ENCODE measurements at places on chromosomes 6 and 20. TPM values are rescaled to one million over a fixed set of nuclear protein-coding genes. Genes with fewer than 3 reads are reported as not detected.

- no peak overlapping the region for H3K27ac ChIP-seq
- H3K4me1 ChIP-seq: no peaks in the 10 kb centered on the region
- DNase-seq: no peak
- peaks cover 4% of the 10 kb centered on the region for H3K27me3 ChIP-seq
Measured at GRCh38 chr6:143014764-143015163, 45.9 kb upstream of the AIG1 start.

DNA sequence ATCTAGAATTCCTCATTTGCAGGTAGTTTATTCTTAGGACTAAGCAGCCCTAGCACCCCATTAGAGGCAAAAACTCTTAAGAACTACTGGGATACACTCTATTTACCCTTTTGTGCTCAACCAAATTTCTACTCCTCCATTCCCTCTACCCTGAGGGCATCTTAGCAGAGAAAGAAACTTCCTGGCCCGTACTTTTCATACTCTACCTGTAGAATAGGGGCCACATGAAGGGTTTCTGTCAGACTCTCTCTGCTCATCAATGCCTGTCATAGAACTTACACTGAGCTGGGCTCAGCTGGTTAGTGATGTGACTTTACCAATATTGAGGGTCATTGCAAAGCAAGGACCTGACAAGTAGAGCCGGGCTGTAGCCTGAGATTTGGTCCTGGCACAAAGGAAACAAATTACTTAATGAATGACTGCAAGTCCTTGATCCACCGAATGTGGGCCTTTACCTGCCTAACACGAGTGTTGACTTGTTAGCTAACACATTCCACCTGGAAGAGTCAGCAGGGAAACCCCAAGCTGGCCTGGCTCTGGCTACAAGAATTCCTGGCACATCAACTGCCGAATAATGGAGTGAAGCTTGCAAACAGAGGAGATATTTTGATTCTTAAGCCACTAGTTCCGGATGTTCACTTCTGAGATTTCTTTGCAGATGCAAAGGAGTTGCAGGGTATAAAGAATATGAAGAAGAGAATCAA, 280.5 kb upstream of the JAG1 start:
- H3K4me1 ChIP-seq: no peaks in the 10 kb centered on the region
- DNase-seq: no peak
- no peaks in the 10 kb centered on the region for H3K36me3 ChIP-seq
- H3K4me3 ChIP-seq: no peak overlapping the region

DNA sequence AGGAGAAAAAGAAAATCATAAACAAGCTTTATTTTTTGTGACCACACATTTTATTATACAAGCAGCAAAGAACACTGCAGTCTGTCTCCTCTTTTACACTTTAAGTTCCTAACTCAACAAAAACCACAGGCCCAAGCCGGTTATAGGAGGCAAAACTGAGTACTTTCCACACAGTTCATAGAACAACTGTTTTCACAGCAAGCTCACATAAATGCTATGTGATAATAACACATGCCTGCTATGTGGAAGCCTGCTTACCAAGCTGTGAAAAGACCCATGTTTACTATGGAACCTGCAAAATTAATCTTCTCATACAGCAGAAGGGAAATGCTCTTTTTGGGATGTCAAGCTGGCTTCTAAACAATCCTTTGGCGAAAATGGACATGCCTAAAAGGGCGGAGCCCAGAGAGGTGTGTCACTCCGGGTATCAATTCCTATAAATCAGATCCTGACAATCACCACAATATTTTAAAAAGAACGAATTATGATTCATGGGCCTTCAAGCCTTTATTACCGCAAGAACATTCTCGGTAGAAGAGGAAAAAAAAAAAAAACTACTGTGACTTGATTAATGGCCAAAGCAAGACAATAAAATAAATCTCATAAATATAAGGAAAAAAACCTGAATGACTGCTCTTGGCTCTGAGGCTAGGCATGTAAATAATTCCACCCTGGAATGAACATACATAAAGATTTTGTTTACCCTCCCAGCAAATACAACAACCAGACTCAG, 2.6 kb downstream of the TRERF1 start:
- peak overlapping the region; percentile 91 for H3K4me3 ChIP-seq
- H3K36me3 ChIP-seq: peaks cover 41% of the 10 kb centered on the region
- DNase-seq: no peak
- H3K27me3 ChIP-seq: peaks cover 3% of the 10 kb centered on the region
- peaks cover 56% of the 10 kb centered on the region for H3K4me1 ChIP-seq

Gene PPIL4
- 18.5 TPM for total RNA-seq

Gene DCDC2
- not detected for total RNA-seq

- no peak for DNase-seq
- H3K27me3 ChIP-seq: no peaks in the 10 kb centered on the region
- peaks cover 2% of the 10 kb centered on the region for H3K4me1 ChIP-seq
- no peaks in the 10 kb centered on the region for H3K36me3 ChIP-seq
Measured at GRCh38 chr6:162178266-162178665, 549.3 kb downstream of the PRKN start.

DNA sequence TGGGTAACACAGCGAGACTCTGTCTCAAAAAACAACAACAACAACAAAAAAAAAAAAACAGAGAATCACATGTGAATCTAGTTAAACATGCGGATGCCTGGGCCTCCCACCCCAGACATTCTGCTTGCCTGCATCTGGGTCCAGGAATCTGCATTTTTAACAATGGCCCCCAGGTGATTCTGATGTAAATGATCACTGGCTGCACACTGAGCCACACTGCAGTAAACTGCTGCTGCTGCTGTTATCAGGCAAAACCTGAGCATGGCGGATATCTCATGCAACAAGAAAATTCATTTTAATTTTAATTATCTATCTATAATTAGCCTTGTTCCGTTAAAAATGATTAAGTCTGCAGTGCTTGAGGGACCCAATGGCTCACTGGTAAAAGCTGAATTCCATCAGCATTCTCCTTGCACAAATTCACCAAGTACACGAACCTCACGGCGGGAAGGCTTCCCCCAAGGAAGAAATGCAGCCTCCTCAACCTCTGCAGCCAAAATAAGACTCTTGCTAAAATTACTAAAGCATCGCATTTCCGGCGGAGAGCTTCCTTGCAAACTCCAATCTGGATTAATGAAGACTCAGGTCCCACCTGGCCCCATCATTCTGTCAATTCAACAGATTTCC, 81.6 kb upstream of the SNX9 start:
- peaks cover 9% of the 10 kb centered on the region for H3K36me3 ChIP-seq
- peaks cover 5% of the 10 kb centered on the region for H3K27me3 ChIP-seq
- no peak overlapping the region for H3K4me3 ChIP-seq
- no peak for DNase-seq

Gene KIF13A
- not detected for total RNA-seq

GRCh38 chr6:93453956-93454355, 34.6 kb upstream of the EPHA7 start:
- no peaks in the 10 kb centered on the region for H3K36me3 ChIP-seq
- H3K27ac ChIP-seq: no peak overlapping the region
- H3K4me3 ChIP-seq: no peak overlapping the region
- H3K4me1 ChIP-seq: no peaks in the 10 kb centered on the region

DNA sequence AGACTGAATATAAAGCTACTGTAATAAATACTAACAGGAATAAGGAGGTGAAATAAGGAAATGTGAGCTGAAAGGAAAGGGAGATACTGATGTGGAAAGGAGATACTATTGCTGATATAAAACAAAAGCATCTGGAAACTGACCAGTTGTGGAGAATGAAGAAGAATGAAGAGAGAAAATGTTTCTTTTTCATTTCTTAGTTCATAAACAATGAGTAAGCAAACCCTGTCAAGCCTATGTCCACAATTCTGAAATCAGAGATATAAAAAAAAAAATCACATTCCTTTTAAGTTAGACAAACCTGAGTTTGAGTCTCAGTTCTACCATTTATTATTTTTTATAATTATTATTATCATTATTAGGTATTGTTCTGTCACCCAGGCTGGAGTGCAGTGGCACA, 121.6 kb upstream of the GJE1 start:
- no peaks in the 10 kb centered on the region for H3K36me3 ChIP-seq
- peaks cover 3% of the 10 kb centered on the region for H3K4me1 ChIP-seq
- no peak overlapping the region for H3K27ac ChIP-seq
- H3K27me3 ChIP-seq: peaks cover 6% of the 10 kb centered on the region

Gene EDN3
- total RNA-seq: not detected

- no peak overlapping the region for H3K4me3 ChIP-seq
- DNase-seq: no peak
- H3K4me1 ChIP-seq: peaks cover 11% of the 10 kb centered on the region
- peak overlapping the region; percentile 37 for H3K27ac ChIP-seq
Measured at GRCh38 chr6:15522427-15522826, 140.4 kb downstream of the DTNBP1 start.

- H3K4me3 ChIP-seq: no peak overlapping the region
- no peaks in the 10 kb centered on the region for H3K27me3 ChIP-seq
- DNase-seq: peak; percentile 19
- H3K36me3 ChIP-seq: peaks cover 56% of the 10 kb centered on the region
- peaks cover 17% of the 10 kb centered on the region for H3K4me1 ChIP-seq
Measured at GRCh38 chr6:160035693-160036330, 66.9 kb downstream of the IGF2R start.

DNA sequence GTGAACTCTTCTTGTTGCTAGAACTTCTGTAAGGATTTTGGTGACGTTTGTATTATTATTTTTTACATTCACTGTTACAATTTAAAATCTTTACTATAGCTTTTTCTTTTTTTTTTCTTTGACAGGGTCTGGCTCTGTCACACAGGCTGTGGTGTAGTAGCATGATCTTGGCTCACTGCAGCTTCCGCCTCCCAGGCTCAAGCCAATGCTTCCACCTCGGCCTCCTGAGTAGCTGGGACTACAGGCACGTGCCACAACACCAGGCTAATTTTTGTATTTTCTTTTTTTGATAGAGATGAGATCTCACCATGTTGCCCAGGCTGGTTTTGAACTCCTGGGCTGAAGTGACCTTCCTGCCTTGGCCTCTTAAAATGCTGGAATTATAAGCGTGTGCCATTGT, 21.2 kb downstream of the HECA start:
- DNase-seq: peak; percentile 16
- H3K27ac ChIP-seq: peak overlapping the region; percentile 40
- no peak overlapping the region for H3K4me3 ChIP-seq

- H3K36me3 ChIP-seq: no peaks in the 10 kb centered on the region
- no peak for DNase-seq
- H3K27me3 ChIP-seq: peaks cover 15% of the 10 kb centered on the region
- H3K4me1 ChIP-seq: no peaks in the 10 kb centered on the region
- H3K27ac ChIP-seq: no peak overlapping the region
- H3K4me3 ChIP-seq: no peak overlapping the region
Measured at GRCh38 chr20:23065266-23066201, 16.1 kb upstream of the THBD start.

DNA sequence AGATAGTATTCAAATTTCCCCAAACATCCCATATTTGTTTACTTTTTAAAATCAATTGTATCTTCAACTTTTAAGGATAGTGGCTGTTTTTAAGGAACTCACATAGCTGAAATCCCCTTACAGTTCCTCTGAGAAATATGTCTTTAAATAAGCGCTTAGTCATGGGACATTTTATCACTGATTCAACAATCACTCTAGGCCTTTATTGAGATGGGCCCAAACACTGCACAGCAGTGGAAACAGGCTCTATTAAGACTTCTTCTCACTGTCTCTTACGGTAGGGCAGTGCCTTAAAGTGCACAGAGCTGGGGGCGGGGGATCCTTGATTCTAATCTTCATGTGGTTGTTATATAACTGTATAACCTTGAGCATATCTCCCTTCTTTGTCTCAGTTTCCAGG, 59.8 kb upstream of the RREB1 start:
- H3K4me1 ChIP-seq: peaks cover 8% of the 10 kb centered on the region
- H3K36me3 ChIP-seq: no peaks in the 10 kb centered on the region
- DNase-seq: no peak
- H3K27ac ChIP-seq: no peak overlapping the region
- H3K27me3 ChIP-seq: peaks cover 26% of the 10 kb centered on the region
- no peak overlapping the region for H3K4me3 ChIP-seq

DNA sequence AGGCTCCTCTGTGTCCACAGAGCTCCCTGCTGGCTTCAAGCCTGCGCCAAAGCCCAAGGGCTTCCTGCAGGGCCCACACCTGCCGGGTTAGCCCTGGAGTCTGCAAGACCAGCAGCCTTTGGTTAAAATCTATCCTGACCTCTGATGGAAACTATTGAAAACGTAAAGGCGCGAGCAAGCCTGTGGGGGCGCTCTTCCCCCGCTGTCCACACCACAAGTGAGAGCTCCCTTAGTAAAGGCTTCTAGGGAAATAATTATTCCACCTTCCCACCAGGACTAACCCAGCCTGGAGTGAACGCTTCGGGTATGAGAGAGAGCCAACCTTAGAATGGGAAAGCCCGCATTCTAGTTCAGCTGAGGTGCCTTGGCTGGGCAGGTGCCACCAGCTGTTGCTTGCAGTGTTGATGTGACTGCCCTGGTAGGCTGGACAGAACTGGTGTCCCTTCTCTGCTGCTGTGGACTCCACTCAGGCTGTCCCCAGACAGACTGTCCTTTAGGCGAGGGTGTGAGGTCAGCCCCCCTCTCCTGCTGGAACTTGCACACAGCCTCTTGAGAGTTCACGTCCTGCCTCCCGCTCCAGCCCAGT, 68.7 kb downstream of the SYTL3 start:
- H3K27me3 ChIP-seq: no peaks in the 10 kb centered on the region
- no peak for DNase-seq
- peak overlapping the region; percentile 94 for H3K27ac ChIP-seq
- H3K4me1 ChIP-seq: peaks cover 72% of the 10 kb centered on the region
- H3K36me3 ChIP-seq: peaks cover 72% of the 10 kb centered on the region

Gene MYCT1
- total RNA-seq: not detected

DNA sequence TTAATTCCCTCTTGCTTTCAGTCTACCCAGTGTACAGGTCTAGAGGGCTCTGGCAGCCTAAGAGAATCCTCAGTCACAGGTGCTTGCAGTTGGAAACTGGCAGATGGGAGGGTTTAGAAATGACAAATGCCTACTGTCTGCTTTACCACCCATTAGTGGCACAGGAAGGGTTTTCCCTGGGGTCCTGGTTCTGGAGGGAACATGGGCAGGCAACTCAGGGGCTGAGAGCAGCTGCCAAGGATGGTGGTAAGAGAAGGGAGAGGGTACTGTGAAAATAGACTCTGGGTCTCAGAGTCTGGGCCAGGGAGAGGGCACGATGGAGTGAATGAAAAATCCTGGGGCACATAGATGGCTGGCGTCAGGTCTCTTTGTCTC, 103.5 kb downstream of the TCP11 start:
- H3K4me1 ChIP-seq: no peaks in the 10 kb centered on the region
- H3K27ac ChIP-seq: no peak overlapping the region
- no peaks in the 10 kb centered on the region for H3K36me3 ChIP-seq
- no peak overlapping the region for H3K4me3 ChIP-seq
- H3K27me3 ChIP-seq: no peaks in the 10 kb centered on the region

Gene CSE1L
- total RNA-seq: 102 TPM

DNA sequence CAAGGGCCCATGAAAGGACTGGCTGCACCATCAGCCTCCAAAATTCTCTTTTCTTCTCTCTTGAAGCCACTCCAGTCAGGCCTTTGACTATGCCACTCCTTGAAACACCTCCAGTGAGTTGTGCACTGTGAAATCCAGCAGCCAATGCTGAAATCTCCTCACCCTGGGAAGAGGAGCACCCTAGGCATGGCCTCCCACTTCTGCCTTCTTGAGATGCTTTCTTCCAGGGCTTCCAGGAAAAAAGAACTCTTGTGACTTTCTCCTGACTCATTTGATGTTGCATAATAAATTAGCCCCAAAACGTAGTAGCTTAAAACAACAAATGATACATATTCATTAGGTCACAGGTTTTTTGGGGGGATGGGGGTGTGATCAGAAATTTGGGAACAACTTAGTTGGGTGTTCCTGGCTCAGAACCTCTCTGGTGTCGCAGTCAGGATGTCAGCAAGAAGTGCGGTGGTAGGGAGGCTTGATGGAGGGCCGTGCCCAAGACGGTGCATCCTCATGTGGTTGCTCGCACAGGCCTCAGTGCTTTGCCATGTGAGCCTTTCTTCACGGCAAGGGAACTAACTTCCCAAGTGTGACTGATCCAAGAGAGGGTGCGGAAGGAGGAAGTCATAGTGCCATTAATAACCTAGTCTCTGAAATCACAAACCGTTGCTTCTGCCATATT, 12.1 kb downstream of the NCR2 start:
- H3K27ac ChIP-seq: no peak overlapping the region
- H3K4me1 ChIP-seq: peaks cover 80% of the 10 kb centered on the region
- DNase-seq: no peak
- no peaks in the 10 kb centered on the region for H3K27me3 ChIP-seq
- H3K36me3 ChIP-seq: peaks cover 46% of the 10 kb centered on the region
